Iris pigment epithelial cell (primary cell): ENCODE measurements at places on chromosomes 3 and 15.

- no peak for DNase-seq
Measured at GRCh38 chr3:131922356-131922755, 112.5 kb downstream of the CPNE4 start.

GRCh38 chr3:43948013-43948412 lies 257.3 kb downstream of the ABHD5 start:
- no peak for DNase-seq

- DNase-seq: no peak
Measured at GRCh38 chr15:68346979-68347378, 69.4 kb downstream of the FEM1B start.

- DNase-seq: no peak
Measured at GRCh38 chr3:123371426-123371825, 77.5 kb downstream of the ADCY5 start.

DNA sequence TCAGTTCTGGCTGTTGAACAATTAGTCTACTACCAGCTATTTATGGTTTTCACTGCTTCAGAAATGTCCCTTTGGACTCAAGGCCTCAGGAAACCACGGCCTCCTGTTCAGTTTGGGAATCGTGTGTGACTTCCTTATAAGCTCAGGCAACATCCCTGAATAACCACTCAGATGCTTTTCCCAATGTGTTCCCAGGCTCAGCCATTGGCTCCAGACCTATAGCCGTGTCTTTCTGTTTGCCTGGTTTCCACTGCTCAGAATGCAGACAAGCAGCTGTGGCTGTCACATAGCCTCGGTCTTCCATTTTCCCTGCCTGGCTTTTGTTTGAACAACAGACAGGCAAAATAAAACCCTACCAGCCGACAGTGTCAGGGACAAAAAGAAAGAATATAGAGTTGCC lies 63.2 kb upstream of the ATP2B2 start:
- no peak for DNase-seq

DNA sequence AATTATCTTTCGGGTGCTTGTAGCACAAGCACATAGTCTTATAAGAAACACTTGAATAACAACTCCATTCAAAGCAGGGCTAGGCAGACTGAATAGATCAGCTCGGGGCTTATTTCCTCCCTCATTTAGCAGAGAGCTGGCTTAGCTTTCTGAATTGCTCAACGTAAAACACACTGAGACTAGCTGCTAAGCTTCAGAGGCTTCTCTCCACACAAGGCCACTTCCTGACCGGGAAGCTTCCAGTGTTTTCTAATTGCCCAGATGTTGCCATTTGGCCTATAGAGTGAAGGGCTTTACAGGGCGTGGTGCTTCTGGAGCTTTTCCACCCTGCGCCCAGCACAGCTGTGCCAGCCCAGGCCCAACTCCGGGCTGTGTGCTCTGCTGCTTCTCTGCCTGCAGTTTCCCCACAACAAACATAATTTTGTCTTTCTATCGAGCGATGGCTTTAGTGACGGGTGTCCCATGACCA lies 16.6 kb downstream of the FAM240A start:
- DNase-seq: peak; percentile 6

DNA sequence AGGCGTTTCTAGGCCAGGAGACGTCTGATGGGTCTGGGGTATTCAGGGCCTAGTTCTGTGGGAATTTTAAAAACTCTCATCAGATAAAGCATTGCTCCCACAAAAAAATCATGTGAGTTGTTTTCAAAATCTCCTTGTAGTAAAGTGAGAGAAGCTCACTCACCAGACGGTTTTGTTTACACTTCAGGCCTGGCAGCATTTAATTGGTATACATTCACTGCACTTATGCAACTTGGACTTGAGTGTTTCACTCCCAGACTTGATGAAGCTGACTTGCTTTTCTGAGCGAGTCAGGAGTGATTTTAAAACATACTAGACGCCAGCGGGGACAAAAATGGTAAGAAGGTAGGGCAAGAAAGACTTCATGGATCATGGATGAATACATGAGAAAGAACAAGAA lies 75.2 kb downstream of the SLCO3A1 start:
- DNase-seq: no peak

GRCh38 chr15:25901811-25902605 lies 38.9 kb upstream of the ATP10A start:
- DNase-seq: no peak

DNA sequence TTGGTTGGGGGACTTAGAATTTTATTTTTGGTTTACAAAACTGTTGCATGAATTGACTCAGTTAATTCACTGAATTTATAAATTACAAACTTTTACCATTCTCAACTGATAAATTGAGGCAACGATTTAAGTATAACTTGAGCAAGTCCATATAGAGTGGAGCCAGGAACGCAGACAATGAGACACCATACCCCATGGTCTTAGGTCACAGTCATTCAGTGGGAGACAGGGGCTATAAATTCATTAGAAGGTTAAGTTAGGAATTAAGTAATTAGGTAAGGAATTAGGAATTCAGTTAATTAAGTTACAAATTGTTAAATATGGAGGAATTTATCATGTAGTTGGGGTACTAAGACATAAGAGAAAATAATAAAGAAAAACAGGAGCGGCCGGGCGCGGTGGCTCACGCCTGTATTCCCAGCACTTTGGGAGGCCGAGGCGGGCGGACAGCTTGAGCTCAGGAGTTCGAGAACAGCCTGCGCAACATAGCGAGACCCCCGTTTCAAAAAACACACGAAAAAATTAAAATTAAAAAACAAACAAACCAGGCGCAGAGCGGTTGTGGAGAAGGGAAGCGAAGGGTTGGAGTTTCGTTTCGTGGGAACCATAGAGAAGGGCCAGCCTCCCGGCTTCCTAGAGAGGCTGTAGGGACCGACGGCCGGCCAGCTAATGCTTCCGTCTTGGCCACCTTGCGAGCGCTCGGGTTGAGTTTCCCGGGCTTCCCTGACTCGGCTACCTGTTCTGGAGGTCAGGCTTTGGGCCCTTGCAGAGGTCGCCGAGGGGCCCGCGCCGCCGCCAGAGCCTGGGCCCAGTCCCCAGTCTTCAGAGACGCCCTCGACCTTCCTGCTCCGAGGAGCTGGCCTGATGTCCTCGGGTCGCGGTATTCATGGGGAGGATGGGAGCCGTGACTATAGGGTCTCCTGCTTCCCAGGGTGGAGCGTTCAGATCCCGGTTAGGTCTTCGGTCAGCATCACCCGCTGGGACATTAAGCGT lies at the start of gene ZNF619:
Gene ZNF619, plus strand, starts transcription at position 645 of the 993 bp plus-strand sequence. CDS start 858 bp downstream, outside the sequence.
- DNase-seq: peak; percentile 70

DNA sequence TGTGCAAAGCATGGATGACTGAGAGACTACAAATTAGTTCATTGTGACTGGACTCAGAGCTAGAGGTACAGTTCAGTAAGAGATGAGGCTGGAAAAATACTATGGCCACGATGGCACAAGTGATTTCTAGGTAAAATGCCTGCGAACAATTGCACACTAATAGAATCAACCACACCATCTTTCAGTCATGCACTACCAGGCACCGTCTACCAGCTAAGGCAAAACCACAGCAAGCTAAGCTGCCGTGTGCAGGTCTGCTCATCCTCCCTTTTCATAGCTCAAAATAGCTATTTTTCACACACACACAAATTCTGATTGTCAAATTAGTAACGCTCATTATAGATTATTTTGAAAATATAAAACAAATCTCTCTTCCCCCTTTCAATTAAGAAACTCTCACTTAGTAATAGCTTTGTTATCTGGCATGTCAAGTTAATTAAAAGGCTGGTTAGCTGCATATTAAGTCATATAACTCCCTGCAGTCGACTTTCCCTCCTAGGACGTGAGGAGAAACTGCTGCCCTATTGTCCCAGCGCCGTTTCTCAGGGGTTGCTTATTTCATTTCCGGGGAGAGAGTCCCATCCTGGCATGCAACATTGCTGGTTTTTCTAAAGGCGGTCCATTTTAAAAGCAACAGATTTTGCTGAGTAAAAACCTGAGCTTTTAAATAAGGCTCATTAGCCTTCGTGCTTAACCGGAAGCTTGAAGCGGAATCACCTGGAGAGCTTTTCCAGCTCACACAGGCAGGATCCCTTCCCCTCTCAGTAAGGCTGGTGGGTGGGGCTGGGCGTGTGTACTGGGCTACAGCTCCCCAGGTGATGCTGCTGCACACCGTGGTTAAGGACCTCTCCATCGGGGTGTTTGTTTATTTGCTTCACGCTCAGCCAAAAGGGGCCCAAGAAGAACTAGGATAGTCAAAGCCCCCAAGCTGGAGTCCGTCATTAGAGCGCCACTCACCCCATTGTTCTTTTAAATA lies 16.9 kb upstream of the MEX3B start:
- no peak for DNase-seq

GRCh38 chr15:62244762-62245161 lies 79.7 kb upstream of the C2CD4B start:
- DNase-seq: no peak

DNA sequence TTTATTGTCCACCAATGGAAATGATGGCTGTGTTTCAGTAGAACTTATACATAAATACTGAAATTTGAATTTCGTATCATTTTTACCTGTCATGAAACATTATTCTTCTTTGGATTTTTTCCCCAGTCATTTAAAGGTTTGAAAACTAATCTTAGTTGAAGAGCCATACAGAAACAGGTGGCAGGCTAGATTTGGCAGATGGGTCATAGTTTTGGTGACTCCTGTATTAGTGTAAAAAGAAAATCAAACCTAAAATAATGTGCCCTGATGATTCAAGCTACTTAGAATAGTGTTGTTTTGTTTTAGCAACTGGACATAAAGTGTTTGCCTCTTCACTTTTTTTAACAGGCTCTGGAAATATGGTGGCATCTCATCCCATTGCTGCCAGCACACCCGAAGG lies 68.9 kb downstream of the SIDT1 start:
- no peak for DNase-seq

GRCh38 chr3:187978433-187979011 lies 175.4 kb upstream of the LPP start:
- peak; percentile 78 for DNase-seq

GRCh38 chr15:66007663-66008262 lies 138.5 kb downstream of the RAB11A start:
- no peak for DNase-seq
